Stimulated activated CD8-positive, alpha-beta memory T cell treated with anti-CD3 and anti-CD28 coated beads, Interleukin-7, amount 100 ng/mL, for 24 hours (primary cell): ENCODE measurements at places on chromosomes 13 and 19.

DNA sequence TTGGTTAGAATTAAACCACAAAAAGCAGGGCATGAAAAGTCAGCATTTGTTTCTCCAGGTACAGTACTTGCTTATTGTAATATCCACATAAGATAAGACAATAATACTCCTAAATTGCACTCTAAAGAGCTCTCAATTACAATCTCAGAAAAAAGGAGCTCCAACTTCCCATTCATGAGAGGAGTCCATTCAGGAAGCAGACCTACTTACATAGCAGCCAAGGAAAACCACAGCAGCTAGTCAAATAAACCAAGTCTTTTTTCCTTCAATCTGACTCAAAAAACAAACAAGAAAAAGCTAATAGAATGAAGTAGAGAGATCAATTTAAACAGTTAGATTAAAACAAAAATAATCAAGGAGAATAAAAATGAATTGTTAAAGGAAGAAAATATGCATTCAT lies 885.2 kb upstream of the SLITRK6 start:
- DNase-seq, result no peak

GRCh38 chr13:110914081-110914330 lies 863 bp downstream of the ANKRD10 start:
- peak; percentile 6 for DNase-seq

DNA sequence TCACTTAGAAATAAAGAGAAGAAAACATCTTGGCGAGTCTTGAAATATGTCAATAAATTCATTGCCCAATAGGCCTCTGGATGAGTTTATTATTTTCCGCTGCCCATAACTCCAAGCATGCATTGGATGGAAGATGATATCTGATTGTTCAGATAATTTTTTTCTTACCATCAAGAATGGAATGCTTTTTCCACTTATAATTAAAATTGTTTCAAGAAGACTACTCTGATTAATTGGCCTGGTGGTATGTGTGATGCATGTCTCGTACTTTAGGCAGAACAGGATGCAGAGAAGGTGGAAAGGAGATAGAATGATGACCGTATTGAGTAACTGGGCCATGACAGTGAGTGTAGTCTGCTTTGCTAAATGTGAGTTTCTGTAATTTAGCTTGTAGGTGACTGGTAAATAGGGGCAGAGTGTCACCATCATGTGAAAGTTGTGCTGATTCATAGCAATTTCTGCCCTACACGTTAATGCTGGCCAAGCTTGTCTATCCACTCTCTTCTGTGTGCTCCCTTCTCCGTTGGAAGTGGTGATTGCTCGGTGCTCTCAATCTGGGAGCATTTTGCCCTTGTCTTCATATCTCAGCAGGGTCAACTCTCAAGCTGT lies 13.5 kb upstream of the SPATA13 start:
- no peak for DNase-seq

- DNase-seq, result no peak
Observed at GRCh38 chr19:3403489-3404323, 37.3 kb downstream of the NFIC start.

- no peak for DNase-seq
Observed at GRCh38 chr13:112029143-112029542, 37.8 kb upstream of the SOX1 start.

DNA sequence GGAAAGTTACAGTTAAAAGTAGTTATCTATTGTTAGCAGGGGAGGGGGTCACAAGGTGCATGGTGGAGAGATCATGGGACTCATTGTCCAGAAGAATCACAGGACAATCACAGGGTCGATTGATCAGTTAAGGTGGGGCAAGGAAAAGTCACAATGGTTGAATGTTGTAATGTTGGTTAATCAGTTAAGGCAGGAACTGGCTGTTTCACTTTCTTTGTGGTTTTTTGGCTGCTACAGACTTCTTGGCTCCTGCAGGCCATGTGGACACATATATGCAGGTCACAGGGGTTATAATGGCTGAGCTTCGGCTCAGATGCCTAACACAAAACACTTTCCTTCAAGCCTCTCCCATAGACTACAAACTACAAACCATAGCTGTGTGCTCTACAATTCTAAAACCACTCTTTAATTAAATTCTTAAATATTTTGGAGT lies 6.9 kb upstream of the ZNF431 start:
- no peak for DNase-seq

GRCh38 chr13:59570204-59570603 lies 593.5 kb downstream of the DIAPH3 start:
- no peak for DNase-seq

- no peak for DNase-seq
Observed at GRCh38 chr19:48196933-48197665, 26.6 kb downstream of the ZSWIM9 start.

GRCh38 chr13:41742917-41743552 lies 217.9 kb downstream of the VWA8 start:
- no peak for DNase-seq

DNA sequence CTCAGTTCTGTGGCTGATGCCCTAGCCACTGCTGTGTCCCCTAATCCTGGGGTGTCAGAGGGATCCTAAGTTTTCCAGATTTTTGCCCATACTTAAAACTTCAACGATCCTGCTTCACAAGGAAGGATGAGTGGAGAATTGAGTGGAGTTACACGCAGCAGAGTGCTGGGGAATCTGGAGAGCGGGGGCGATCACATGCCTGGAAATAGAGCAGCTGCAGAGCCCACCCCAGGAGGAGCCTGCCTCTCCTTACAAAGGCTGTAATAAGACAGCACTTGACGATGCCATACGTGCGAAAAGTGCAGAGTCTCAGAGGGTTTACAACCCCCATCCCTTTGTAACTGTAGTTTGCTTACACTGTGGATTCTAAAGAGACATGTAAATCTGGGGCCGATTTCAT lies 40.6 kb downstream of the SUGP2 start:
- no peak for DNase-seq

- no peak for DNase-seq
Observed at GRCh38 chr19:49212016-49212701, 54.6 kb downstream of the TRPM4 start.

DNA sequence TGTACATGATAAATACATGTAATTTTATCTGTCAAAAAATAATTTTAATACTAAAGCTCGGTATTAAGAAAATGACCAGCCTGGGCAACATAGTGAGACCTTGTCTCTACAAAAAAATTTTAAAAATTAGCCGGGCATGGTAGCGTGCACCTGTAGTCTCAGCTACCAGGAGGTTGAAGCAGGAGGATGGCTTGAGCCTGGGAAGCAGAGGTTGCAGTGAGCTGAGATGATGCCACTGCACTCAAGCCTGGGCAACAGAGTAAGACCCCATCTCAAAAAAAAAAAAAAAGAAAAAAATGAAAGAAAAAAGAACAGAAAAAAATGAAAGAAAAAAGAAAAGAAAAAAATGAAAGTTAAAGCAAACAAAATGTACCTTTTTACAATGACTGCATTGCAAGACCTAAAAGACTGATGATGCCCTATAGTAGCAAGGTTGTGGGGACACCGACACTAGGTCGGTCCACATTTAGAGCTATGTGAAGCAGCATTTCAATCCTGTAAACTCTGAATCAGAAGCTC lies 5.3 kb downstream of the ZFP14 start:
- DNase-seq, result no peak

- no peak for DNase-seq
Observed at GRCh38 chr19:29704562-29705558, 10.2 kb downstream of the C19orf12 start.

GRCh38 chr13:36840718-36841250 lies 21.8 kb downstream of the RFXAP start:
- no peak for DNase-seq

DNA sequence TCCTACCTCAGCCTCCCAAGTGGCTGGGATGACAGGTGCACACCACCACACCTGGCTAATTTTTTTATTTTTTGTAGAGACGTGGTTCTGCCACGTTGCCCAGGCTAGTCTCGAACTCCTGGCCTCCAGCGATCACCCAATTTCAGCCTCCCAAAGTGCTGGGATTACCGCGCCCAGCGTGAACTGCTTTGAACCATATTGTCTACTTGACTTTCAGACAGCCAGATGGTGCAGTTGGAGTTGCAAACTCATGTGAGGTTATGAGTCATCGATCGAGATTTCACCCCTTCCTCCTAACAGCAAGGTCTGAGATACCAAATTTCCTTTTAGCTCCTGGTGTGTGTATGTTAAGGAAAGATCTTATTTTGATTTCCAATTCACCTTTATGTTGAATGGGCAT lies 2.7 kb downstream of the SLC27A1 start:
- DNase-seq, result no peak

DNA sequence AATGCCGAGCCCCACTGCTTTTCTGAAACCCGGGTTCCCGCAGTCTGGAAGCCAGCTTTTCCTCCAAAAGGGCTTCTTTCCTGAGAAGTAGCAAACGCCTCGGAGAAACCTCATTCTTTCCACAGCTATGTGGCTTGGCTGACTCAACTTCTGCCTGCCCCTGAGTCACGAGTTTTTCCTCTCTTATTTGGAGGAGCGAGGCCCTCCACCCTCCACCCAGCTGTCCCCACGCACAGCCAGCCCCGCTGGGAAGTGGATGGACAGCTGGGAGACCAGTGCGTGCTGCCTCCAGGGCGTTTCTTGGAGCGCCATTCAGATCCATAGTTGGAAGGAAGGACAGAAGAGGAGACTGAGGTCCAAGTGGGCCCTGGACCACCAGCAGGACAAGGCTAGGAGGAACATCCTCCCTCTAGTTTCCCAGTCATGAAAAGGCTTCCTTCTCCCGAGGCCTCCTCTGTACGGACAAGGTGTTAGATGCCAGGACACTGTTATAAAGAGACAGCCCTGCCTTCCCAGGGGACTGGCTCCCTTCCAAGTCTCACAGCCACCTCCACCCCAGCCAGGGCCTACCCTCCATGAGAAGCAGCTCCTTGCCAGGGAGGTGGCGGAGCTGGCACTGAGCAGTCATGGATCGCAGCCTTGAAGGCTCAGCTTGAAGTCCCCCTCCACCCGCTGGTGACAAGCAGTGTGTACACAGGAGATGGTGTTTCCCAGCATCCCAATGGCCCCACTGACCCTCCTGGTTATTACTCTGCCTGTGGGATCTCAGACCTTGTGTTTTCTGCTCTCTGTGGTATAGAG lies 2.5 kb upstream of the PLEKHF1 start:
- no peak for DNase-seq

- DNase-seq, result no peak
Observed at GRCh38 chr13:43652760-43653159, 134.0 kb downstream of the ENOX1 start.

- no peak for DNase-seq
Observed at GRCh38 chr19:28594737-28595136, 618.2 kb downstream of the UQCRFS1 start.

- DNase-seq, result no peak
Observed at GRCh38 chr13:36382030-36382429, 35.8 kb upstream of the SPART start.

GRCh38 chr19:31416548-31416947 lies 67.3 kb upstream of the TSHZ3 start:
- DNase-seq, result no peak

DNA sequence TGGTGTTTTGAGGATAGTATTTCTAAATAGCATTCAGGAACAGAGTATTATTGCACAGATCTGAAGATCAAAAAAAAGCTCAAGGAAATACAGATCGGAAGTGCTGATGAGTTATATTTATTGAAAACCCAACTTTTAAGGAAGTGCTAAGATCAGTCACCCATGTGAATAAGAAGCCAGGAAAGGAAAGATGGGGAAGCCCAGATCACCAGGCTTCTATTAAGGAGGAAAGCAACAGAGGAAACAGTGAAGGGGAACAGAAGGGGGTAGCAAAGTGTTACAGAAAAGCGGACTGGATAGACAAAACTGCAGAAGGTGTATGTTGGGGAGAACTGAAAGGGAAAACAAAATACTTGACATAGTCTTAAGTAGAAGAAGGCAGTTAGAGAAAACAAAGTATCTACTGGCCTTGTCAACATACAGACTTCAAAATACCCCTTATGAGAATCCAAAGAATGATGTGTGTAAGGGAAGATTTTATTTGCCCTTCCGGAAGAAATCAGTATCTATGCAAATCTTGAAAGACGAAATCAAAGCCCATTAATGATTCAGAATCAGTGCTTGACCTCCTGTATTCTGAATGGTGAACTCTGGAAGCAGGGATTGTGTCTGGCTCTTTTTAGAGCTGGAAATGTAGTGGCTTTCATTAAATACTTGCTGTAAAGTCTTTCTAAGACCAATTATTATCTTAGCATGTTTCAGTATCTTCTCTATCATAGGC lies 12.1 kb downstream of the UFM1 start:
- DNase-seq, result no peak

GRCh38 chr19:39307046-39307821 lies 11.0 kb downstream of the IFNL1 start:
- DNase-seq, result no peak
